Stimulated activated CD4-positive, alpha-beta T cell treated with anti-CD3 and anti-CD28 coated beads, TNF-alpha, amount 100 ng/mL, for 48 hours (primary cell): ENCODE measurements at places on chromosomes 4 and X.

- DNase-seq = no peak
These were observed 60.1 kb downstream of the WFS1 start for GRCh38 chr4:6329478-6330383.

DNA sequence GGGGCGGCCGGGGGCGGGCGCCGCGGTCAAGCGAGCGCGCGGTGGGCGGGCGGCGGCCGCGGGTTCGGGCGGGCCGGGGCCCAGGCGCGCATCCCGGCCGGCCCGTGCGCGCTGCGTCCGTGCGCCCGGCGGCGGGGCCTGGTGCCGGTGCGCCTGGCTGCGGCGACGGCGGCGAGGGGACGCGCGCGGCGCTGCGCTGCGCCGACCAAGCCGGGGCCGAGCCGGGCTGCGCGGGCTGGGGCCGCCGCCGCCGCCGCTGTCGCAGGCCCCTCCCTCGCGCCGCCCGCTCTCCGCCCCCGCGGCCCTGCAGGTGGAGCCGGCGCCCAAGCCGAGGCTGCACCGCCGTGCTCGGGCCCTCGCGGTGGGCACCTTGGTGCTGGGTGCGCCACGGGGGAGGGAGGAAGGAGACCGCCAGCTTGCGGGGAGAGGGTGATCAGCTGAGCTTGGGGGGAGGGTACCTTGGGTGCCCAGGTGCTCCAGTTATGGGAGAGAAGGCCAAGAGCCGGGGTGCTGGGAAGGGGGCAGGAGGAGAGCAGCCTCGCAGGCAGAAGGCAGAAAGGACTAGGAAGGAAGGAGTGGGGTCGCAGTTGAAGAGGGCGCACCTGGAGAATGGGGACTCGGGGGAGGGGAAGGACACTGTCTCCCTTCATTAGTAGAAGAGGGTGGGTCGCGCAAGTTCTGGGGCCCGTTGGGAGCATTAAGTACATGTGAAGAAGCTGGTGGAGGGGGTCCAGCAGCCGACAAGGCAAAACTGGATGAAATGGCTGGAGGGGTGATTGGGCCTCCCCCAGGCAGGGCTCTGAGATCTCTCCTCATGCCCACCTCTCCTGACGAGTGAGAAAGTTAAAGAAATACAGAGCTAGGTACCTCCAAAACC is at the start of gene PPP2R2C:
Gene PPP2R2C, minus strand, starts transcription at position 228 of the 877 bp plus-strand sequence. CDS start 385 bp downstream, outside the sequence.
- no peak for DNase-seq

GRCh38 chr4:101186567-101187184 is 160.7 kb downstream of the PPP3CA start:
- DNase-seq = no peak

GRCh38 chrX:29724316-29724715 is 491.0 kb upstream of the MAGEB2 start:
- DNase-seq = no peak

GRCh38 chr4:148692242-148692641 is 250.0 kb upstream of the NR3C2 start:
- no peak for DNase-seq

DNA sequence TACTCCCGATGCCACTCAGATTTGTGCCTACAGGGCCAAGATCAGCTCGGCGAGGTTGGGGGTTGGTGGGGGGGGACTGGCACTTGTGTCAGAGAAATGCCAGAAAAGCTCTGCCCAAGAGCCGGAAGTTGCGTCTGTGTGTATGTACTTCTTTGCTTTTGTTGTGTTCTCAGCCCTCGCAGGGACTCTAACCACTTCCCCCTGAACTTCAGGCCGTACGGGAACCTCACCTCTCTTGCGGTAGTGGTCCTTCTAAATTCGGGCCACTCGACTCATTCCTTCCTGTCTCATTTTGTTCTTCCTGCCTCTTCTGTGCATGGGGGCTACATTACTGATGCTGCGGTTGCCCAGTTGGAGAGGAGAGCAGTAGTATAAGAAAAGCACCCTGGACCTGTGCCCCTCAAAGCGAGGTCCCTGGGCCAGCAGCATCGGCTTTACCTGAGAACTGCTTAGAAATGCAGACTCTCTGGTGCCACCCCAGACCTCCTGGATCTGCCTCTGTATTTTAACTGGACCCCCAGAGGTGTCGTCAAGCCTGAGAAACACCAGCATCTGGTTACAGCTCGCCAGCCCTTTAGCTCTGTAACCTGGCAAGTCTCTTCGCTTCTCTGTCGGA is 146.3 kb upstream of the RPS6KA3 start:
- no peak for DNase-seq

DNA sequence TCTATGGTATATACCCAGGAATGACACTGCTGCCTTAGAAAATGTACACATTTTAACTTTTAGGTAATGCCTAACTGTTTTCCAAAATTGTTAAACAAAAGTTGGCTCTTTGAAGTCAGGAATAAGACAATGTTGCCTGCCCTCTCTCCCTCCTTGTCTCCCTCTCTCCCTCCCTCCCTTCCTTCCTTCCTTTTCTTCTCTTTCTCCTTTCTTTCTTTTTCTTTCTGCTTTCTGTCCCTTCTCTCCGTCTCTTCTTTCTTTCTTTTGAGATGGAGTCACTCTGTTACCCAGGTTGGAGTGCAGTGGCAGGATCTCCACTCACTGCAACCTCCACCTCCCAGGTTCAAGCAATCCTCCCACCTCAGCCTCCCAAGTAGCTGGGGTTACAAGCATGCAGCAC is 4.6 kb upstream of the TMA16 start:
- DNase-seq = no peak

DNA sequence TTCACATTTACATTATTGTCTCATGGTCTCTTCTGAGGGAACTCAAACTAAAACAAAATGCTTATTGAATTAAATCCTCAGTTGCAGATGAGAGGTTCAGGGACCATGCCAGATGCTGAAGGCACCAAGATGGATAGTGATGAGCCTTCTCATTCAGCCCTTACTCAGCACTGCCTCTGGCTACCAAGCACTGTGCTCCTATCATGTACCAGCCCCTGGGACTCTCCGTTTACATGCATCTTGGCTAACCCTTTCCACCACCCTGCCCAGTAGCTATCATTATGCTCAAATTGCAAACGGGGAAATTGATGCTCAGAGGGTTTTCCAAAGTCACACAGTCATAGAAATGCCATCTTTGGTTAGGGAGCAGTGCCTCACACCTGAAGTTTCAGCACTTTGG is 22.6 kb upstream of the TMEM184C start:
- no peak for DNase-seq
